ENCODE measurements at places on chromosomes 7 and 10.

- no peak for DNase-seq
Measured at GRCh38 chr7:49398236-49398635, 375.2 kb upstream of the VWC2 start.

- no peak for DNase-seq
Measured at GRCh38 chr7:140654661-140655060, 14.0 kb upstream of the DENND2A start.

GRCh38 chr7:131341690-131342089 lies 14.0 kb downstream of the MKLN1 start:
- DNase-seq = no peak

GRCh38 chr7:7136466-7137381 lies 45.6 kb upstream of the C1GALT1 start:
- no peak for DNase-seq

- no peak for DNase-seq
Measured at GRCh38 chr7:128792471-128793180, 858 bp downstream of the CCDC136 start.

DNA sequence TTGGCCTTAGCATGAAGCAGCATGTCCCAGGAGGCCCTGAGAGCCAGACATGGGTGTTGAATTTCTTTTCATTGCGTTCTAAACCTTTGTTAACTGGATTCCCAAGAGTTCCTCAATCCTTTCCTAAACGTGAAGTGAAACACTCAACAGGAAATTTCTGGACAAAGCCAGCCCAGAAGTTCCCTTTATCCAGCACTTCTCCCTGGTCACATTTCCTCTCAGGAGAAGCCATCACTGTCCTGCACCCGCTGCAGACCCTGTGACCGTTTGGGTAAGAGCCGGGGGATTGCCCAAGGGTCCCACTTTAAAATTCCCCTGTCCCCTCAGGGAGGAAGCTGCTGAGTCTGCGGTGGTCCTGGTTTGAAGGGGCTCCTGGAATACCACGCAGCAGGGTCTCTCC lies 88.0 kb upstream of the ZPBP start:
- DNase-seq = no peak

DNA sequence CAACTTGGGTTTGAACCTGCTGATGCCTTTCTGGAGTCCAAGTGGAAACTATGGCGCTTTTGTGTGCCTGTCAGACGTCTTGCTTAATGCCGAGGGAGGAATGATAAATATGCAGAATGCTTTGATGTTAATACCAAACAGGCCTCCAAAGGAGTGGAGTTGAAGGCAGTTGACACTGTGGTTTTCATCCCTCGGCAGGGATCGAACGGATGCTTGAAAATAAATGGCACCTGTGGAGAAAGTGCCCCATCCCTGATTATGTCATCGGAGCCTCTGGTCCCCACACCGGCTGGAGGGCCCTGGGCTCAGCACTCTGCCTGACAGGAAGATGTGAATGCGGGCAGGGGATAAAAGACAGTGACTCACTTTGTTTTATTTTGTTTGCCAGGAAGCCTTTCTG lies 148.7 kb upstream of the GPR26 start:
- no peak for DNase-seq

DNA sequence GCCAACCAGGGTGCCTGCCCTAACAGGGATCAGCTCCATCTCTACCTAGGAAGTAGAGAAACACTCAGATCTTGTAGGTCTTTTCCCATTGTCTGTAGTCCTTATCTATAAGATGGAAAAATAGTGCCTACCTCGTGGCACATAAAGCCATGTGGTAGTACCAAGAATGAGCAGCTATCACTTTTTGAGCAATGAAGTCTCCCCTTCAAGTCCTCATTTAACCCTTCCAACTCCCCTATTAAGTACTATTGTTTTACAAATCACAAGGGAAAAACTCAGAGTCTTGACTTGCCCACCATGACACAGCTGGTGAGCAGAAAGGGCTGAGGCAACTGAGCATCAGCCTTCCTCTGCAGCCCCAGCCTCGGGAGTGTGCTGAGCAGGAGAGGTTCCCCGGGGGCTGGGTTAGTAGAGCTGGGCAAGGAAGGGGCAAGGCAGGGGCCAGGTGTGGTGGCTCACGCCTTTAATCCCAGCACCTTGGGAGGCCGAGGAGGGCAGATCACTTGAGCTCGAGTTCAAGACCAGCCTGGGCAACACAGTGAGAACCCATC lies 3.3 kb downstream of the FRAT2 start:
- DNase-seq = no peak

DNA sequence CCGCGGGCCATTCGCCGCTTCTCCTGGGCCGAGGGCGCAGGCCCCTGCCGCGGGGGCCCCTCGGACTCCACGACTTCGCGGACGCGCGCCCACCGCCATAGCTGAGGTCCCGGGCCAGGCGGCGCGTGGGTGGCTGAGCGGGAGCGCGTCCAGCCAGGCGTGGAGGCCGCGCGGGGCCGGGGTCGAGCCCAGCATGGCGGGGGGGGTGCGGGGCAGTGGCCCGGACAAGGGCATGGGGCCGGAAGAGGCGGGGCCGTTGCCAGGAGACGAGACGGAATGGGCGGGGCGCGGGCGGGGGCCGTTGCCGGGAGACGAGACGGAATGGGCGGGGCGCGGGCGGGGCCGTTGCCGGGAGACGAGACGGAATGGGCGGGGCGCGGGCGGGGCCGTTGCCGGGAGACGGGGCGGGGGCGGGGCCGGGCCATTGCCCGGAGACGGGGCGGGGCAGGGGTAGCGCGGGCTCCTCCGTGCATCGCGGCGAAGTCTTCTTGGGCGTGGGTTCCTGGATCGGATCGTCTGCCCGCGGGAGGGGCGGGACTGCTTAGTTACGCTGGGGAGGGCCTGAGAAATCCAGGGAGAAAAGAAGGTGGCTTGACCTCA lies 14.8 kb downstream of the ADAM8 start:
- DNase-seq = peak; percentile 85

DNA sequence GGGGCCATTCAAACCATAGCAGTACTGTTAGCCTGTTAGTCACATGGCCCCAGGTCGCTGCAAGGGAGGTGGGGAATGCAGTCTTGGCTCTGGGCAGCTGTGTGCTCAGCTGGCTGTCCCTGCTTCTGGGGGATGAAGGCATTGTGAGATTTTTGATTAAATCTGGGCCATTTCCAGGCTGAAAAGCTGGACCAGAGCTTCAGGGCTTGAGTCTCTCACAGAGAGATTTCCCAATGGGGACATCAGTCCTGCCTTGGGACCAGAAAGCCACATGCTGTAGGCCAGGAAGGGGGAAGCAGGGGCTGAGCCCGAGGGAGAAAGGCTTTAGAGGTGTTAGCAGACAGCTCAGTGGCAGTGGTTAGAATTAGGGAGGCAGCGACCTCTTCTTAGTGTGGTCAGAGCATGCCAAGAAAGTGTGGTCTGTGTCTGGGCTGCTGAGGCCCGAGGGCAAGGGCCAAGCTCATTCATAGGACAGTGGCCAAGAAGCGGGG lies 33.6 kb downstream of the PALD1 start:
- no peak for DNase-seq

DNA sequence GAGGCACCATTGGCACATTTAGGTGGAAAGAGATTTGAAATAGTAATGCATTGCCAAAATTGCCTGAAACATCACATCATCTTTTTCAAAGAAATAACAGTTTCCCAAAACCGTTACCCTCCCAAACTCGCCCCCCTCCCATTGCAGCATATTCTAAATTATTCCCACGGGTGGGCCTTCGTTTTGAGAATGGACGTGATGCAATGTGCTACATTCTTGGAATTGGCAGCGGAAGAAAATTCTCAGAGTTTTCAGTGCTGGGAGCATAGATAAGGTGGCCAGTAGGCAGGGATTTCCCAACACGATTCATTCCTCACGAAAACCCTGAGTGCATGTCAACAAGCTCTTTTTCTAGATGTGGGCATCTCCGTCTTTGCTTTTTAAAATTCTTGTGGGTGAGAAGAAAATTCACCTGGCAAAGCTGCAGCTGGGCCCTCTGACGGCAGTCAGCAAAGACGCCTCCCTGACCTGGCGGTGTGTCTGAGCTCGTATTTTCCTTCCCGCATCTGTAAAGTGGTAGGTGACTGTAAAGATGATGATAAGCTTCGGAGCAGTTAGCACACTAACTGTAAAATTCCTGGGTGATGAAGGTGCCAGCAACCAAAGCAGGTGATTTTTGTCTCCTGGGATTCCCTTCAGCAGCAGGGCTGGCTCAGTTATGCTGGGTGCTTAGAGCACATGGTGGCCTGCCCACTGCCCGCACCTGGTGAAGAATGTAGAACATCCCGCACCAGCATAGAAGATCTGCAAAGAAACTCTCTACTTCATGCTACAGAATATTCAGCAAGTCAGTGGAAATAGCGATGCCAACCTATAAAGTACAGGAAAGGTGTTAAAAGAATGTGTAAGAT lies 141.9 kb upstream of the KLF6 start:
- no peak for DNase-seq

DNA sequence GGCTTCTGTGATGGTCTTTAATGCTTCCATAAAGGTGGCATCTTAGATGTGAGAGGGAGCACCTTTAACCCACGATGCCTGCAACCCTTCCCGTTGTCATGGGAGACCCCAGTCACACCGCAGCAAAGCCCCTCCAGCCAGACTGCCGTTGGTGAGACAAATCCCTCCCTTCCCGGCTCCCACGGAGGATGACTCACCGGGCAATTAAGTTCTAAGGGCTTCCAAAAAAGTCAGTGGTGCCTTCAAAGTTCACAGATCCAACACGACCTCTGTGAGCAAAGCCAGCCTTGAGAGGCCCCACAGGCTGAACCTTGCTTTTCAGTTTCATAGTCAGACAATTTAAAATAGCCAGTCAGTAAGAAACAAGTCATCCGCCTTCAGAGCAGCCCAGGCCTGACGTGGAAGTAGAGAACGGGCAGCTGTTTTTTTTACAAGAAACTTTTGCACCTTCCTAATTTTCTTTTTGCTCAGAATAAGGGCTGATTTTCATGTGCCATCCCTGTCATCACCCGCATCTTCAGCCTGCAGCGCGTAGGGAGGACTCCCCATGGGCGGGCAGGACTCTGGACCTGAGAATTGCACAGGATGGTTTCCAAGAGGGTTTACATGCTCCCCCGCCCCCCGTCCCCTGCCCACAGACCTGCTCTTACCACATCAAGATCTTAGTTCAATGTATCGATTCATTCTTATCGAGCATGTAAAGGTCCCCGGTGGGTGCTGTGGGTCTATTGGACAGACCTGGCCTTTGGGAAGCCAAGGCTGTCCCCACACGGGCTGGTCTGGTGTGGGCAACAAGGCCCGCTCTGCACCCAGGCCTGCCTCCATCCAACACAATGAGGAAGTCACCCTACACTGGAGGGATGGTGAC lies 333.9 kb downstream of the DNAJB6 start:
- no peak for DNase-seq

DNA sequence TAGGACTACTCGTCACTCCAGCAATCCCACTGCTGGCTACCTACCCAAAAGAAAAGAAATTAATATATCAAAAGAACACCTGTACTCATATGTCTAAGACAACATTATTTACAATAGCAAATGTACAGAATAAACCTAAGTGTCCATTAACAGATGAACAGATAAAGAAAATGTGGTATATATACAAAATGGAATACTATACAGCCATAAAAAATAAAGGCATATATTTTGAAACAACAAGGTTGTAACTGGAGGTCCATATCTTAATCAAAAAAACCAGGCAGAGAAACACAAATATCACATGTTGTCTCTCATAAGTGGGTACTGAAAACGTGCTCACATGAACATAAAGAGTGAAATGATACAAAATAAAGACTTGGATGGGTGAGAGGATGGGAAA lies 1073.3 kb upstream of the PHF14 start:
- no peak for DNase-seq

DNA sequence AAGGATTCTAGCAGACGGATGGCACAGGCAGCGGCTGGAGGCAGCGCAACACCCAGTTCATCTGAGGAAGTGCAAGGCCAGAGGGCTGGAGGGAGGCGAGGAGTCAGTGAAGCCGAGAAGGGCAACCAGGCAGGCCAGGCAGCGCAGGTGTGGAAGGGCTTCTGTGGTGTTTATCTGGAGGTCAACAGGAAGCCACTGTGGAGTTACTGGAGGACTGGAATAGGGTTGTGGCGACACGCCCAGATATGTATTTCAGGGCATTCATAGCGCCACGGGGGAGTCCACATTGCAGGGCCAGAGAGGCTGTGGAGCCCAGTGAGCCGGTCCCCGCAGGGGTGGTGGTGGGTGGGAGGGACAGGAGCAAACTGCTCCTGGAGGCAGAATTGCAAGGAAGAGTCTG lies 150.6 kb downstream of the CDH23 start:
- no peak for DNase-seq

DNA sequence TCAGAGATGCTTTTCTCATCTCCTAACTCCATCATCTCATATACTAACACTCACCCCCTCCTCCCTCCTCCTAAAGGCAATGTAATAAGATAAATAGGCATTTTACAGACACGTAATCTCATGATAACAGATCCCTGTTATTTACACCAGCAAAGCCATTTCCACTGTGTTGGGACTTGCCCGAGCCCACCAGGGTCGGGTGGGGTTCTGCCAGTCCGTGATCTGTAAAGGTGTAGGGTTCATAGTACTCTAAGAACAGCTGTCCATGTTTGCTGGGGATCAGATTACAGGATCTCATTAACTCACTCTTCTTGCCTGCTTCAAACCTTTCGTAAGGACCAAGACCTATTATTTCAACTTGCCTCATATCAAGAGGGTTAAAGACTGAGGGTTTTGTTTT lies 172.4 kb downstream of the FZD1 start:
- DNase-seq = no peak

- DNase-seq = no peak
Measured at GRCh38 chr7:99619571-99620130, 2.9 kb downstream of the ZSCAN25 start.

DNA sequence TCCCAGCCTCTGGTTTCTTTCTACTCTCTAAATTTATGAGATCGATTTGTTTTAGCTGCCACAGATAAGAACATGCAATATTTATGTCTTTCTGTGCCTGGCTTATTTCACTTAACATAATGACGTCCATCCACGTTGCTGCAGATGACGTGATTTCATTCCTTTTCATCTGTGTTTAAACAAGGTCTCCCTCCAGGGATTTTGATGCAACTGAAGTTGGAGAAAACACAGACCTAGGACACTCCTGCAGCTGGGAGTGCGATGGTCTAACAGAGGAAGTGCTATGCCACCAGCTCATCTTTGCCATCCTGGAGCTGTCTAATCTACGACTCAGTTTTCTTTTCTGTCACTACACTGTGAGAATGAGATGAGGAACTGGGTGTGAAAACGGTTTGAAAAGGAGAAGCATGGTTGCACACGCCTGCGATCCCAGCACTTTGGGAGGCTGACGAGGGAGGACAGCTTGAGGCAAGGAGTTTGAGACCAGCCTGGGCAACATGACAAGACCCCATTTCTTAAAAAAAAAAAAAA lies 1.5 kb upstream of the KCTD7 start:
- DNase-seq = no peak
